ENCODE measurements at places on chromosomes 1 and 21. TPM values are rescaled to one million over a fixed set of nuclear protein-coding genes. Genes with fewer than 3 reads are reported as not detected.
A peak's percentile ranks its signal among the peaks of the same experiment; 100 is the strongest.

Gene KIAA1614
- total RNA-seq = 1.5 TPM

Gene TNFRSF18
- 0.22 TPM for total RNA-seq

Gene CYP4X1
- 0.87 TPM for total RNA-seq

Gene CFHR1
- not detected for total RNA-seq

Gene OR2L2
- not detected for total RNA-seq

DNA sequence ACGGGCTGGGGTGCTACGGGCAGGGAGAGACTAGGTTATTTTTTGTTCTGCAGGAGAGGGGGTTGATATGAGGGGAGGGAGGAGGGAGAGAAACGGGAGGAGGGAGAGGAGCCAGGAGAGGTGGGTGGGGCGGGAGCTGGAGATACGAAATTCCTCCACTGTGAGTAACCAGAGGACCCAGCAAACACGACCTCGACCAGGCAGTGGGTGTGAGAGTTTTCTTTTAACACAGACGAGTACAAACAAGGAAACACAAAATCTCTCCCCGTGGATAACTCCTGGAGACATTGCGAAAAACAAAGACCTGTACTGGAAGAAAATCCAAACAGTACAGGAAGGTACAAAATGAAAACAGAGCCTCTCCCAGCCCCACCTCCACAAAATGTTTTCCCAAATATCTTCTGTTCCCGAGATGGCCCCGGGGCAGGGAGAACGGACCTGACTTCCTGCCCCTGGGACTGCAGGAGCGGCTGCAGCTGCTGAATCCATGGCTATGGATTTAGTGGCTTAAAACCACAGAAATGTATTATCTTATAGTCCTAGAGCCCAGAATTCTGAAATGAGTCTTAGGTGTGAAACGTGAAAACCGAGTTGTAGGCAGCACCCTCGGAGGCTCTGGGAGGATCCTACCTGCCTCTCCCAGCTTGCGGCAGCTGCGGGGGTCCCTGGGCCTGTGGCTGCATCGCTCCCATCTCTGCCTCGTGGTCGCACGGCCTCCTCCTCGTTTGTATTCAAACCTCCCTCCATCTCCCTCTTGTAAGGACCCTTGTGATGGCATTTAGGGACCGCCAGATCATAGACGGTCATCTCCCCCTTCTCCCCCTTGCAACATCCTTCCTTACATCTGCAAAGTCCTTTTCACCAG lies 82.2 kb downstream of the RIPK4 start:
- DNase-seq = no peak

DNA sequence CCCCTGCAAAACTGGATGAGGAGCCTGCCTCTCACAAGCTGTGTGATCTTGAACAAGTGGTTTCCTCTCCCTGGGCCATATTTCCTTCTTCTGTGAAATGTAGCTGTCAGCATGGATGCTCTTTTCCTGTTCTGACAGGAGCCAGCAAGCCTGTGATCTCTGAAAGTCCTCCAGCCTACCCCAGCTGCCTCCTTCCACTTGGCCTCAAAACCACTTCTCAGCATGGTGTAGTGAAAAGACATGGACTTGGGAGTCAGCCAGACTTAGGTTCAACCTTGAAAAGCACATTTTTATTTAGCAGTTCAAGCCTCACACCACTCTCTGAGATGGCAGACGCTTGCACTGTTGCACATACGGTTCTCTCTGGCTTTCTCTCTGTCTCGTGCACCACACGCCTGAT lies 292.9 kb upstream of the DUSP10 start:
- DNase-seq = no peak

GRCh38 chr21:27953340-27954045 lies 986.6 kb upstream of the ADAMTS5 start:
- DNase-seq = no peak

DNA sequence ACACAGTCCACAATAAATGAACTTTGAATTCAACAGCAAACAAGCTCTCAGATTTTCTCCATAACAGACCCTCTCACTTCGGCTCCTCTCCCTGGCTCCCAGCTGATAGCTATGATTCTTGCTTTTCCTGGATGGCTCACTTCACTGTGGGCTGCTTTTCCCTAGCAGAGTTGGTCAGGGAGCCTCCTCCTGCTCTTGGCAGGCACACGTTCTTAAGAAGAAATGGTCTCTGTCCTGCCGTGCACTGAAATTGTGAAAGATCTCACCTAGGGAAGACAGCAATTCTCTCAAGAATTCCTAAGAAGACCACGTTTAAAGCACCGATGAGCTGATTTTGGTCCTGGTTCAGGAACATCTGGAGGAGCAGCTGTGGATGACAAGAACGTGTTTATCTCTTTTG lies 148.5 kb upstream of the KCNK2 start:
- no peak for DNase-seq

DNA sequence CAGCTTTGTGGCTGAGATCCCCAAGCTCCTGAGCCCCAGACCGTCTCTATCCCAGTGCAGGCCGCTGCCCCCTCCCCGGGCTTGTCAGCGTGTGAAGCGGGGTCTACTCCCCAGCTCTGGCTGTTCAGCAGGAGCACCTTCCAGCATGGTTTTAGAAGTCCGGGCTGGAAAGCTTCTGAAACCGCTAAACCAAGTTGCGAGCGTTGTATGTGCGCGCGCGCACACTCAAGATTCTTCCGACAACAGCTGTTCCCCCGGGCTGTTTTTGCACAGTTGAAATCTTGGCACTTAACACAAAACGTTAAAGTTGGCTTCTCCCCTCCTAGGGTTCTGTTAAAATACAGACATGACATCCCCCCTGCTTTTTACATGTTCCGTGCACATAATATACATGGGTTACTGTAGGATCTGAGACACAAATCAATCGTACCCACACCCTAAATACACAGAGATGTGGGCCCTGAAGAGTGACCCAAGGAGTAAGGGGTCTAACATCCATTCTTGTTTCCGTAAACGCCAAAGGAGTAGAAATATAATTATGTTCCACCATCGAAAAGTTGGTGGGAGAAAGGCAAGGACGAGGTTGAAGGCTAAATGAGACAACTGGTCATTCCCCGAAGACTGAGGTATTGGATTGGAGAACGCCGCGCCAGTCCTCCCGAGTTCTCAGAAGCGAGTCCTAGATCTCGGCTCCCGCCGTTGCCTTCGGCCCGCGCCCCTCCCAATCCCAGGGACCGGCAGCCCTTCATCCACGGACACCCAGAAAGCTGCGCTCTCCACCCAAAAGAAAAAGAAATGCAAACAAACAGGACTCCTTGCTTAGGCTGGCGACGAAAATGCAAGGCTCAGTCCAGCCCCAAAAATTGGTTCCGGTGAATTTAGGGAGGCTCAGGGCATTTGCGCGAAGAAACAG lies 1.3 kb downstream of the TBX15 start:
- no peak for DNase-seq

GRCh38 chr1:240244968-240245628 lies 153.4 kb downstream of the FMN2 start:
- no peak for DNase-seq

DNA sequence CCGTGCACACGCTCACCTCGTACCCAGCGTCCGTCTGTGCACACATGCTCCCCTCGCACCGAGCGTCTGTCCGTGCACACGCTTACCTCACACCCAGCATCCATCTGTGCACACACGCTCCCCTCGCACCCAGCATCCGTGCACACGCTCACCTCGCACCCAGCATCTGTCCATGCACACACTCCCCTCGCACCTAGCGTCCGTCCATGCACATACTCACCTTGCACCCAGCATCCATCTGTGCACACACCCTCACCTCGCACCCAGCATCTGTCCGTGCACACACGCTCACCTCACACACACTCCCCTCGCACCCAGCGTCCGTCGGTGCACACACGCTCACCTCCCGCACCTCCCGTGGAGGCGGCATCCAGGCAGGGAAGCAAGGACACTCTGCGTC lies 24.4 kb upstream of the COL18A1 start:
- no peak for DNase-seq

- DNase-seq = no peak
Observed at GRCh38 chr21:42542596-42542995, 28.9 kb downstream of the SLC37A1 start.

GRCh38 chr21:44492567-44493385 lies 37.5 kb downstream of the LRRC3 start:
- DNase-seq = no peak

- no peak for DNase-seq
Observed at GRCh38 chr1:33001282-33001681, 35.4 kb downstream of the AK2 start.

- DNase-seq = no peak
Observed at GRCh38 chr21:31730712-31731055, 1.2 kb downstream of the SCAF4 start.

GRCh38 chr1:108947871-108948525 lies 15.3 kb downstream of the CLCC1 start:
- peak; percentile 17 for DNase-seq

DNA sequence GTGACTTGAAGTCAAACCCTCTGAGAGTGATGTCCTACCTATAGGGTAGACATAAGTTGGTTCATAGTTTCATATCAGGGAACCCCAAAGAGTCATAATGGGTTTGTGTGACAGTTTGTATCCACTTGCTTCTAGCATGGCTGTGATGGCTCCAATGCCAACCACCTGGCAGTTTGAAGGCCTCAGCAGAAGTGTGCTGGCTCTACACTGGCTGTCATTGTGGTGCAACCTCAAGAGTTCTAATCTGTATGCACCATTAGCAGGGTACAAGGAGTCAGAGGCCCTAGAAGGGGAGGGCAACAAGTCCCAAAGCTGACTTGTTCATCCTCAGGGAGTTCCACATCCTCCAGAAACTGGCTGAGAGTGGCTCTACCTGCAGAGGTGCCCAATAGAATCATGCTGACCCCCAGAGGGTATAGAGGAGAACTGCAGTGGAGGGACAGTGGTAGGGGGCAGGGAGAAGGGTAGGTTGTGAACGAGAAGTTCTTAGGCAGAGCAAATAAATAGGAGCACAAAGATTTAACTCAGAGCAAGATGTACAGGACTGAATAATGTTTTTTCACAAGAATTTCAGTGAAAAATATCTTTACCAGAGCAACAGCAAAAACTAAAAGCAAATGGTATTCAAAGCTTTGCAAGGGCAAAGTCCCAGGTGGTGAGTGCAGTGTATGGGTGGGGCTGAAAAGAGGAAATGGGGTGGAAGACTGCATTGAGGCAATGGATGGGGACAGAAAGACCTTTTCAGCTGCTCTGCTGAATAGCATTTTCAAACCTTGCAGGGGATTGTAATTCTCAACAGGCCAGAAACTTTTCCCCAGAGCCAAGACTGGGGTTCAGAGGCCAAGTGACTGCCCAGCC lies 3.2 kb downstream of the FCRL2 start:
- no peak for DNase-seq

GRCh38 chr1:241934201-241934848 lies 23.2 kb upstream of the BECN2 start:
- no peak for DNase-seq

GRCh38 chr1:9340172-9340854 lies 47.6 kb downstream of the SPSB1 start:
- no peak for DNase-seq

DNA sequence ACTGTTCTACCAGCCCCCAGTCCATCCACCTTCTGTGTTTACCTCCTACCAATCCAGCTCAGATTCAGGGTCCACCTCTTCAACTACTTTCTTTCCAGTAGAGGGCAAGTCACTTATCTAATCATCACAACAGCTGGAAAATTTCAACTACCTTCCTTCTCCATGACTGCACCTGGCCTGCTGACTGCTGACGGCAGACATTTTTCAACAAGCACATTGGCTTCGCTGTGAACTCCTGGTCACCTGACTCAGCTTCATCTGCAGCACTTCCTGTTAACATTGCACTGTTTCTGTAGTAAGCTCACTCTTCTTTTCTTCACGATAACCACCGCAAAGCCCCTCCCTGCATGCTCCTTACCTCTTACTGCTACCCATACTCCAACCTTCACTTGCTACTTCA lies 405.7 kb downstream of the NTNG1 start:
- DNase-seq = no peak

DNA sequence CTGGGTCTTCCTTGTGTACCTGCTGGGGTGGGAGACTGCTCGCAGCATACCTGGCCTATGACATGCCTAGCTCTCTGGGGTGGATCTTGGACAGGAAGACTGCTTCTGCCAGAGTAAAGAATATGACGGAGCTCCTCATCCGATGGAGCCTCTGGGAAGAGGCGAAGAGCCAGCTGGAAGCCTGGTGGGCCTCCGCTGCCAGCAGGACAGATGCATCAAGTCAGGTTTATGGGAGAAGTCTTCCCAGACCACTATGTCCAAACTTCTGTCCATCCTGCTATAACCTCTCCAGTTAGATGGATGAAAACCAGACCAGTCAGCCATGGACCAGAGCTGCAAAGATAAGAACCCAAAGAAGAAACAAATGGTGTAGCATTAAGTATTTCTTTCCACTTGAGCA lies 27.7 kb upstream of the NGF start:
- no peak for DNase-seq

GRCh38 chr21:37566790-37567615 lies 200.4 kb downstream of the DYRK1A start:
- no peak for DNase-seq

DNA sequence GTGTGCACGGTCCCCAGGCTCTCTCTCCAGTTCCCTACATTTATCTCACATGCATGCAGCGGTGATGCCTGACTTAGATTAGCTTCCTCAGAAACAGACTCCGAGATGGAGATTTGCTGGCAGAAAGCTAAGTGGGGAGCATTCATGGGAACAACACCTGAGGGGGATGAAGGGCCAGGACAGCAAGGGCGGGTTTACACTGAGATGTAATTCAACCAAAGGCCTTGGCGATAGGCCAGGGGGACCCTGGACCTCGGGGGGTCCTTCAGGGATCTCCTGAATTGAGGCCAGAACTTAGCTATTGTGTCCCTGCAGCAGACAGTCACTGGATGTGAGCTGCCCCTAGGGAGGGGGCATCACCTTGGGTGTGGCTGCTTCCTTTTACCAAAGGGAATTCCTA lies 246.1 kb upstream of the CSF3R start:
- no peak for DNase-seq

GRCh38 chr1:36486439-36487335 lies 4.0 kb upstream of the CSF3R start:
- no peak for DNase-seq

DNA sequence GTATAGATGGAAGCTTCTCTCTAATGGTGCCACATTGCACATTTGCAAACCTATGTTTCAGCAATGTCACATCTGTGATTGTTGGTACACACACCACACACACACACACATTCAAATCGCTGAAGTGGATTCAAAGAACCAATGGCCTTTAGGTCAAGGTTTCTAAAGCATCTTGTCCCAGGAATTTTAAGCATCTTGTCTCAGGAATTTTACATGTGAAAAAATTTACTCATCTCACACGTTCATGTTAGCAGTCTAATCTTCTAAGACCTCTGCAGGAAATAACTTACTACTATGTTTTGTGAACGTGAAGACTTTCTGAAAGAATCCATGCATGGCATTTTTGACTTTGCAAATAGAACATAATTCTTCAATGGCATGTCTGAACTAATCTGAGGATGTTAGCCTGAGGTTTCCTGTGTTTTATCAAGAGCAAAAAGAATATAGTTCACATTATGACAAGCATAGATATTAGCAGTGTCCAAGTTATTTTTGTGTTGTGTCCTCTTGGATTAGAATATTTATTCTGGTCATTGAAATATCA lies 125.1 kb downstream of the CYYR1 start:
- DNase-seq = no peak

DNA sequence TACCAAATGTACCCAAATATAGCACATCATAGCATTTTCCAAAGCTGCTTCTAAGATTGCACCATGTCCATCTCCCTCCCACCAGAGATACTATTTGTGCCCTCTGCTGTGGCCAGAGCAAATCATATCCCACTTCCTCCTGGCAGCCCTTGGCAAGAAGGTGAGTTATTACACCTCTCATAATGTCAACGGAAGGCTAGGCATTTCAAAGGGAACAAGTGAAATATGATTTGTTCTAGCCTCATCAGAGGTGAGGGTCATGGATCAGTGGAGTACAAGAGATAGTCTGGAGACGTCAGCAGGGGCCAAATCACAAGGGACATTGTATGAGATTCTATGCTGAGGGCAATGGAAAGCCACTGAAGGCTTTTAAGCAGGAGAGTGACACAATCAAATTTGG lies 90.2 kb upstream of the BCAR3 start:
- no peak for DNase-seq
